ENCODE measurements at places on chromosomes 5 and 9. TPM values are rescaled to one million over a fixed set of nuclear protein-coding genes. Genes with fewer than 3 reads are reported as not detected.

DNA sequence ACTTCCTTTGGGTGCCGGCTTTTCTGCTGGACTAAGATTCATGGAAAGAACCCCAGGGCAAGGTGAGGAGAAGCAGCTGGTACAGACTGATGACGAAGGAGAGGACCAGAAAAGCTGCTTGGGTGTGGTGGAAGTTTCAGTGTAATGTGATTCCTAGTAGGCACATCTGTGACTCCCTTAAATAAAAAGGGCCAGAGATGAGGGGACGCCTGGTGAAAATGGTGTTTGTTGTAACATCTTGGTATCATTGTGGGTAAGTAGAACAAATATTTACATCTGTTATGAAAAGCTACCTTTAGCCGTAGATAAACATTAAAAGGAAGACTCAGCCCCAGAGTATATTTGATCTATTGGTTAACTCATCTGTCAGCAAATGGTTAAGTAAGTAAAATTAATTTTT, 33.8 kb downstream of the OTULINL start:
- no peak for DNase-seq

- DNase-seq, result no peak
Measured at GRCh38 chr5:139647506-139648204, 494 bp upstream of the CXXC5 start.

- DNase-seq, result no peak
Measured at GRCh38 chr5:161085056-161085455, 233.0 kb upstream of the ATP10B start.

- no peak for DNase-seq
Measured at GRCh38 chr5:76524101-76524835, 98.9 kb downstream of the F2RL2 start.

GRCh38 chr5:68440651-68441050, 225.1 kb downstream of the PIK3R1 start:
- no peak for DNase-seq

DNA sequence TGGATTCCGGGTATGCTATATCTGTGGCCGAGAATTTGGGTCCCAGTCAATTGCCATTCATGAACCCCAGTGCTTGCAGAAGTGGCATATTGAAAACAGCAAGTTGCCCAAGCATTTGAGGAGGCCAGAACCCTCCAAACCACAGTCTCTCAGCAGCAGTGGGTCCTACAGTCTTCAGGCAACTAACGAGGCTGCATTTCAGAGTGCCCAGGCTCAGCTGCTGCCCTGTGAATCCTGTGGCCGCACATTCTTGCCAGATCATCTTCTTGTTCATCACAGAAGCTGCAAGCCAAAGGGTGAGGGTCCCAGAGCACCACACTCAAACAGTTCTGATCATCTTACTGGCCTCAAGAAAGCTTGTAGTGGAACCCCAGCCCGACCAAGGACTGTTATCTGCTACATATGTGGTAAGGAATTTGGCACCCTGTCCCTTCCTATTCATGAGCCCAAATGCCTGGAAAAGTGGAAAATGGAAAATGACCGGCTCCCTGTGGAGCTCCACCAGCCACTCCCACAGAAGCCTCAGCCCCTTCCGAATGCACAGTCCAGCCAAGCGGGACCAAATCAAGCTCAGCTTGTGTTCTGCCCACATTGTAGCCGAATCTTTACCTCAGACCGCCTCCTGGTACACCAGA, 23.0 kb downstream of the ZNF474 start:
- DNase-seq, result no peak

DNA sequence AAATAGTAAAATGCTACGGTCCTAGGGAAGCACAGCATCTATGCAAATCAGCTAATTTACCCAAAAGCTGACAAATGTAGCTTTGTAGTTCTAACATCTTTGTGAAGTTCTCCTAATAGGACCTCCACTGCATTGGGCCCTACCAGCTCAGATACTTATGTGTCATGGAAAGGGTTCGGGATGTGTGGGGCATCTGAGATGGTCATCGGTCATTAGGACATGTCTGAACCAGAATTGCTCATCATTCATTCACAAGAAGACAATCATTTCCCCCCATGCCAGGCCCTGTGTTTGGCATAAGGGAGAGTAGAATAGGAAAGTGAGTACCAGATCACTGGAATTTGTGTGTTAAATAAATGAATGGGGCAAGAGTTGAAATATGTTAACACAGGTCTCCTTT, 35.7 kb downstream of the PWWP2A start:
- no peak for DNase-seq

DNA sequence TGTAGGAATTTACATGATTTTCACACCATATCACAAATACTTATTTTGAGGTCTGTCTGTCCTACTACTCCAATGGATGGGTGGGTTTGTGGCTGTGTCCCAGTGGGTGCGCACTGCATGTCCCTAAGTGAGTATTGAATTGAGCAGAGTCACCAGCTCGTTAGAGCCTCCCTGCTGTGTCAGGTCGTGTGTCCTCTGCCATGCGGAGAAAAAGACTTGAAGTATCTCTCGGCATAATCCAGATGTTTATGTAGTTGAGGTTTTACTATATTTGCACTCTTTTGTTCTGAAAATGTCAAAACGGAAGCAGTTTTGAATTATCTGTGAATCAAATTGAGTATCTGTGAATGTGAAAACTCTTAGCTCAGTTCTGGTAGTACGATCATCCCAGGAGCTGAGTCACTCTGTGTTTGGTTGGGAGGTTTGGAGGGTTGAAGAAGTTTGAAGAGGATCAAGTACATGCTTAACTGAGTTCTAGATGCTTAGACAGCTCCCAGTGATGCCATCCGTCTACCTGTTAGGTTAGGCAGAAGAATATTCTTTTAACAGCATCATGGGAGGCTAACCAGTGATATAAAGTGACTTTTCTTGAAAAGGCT, 194.2 kb downstream of the TENT4A start:
- no peak for DNase-seq

- no peak for DNase-seq
Measured at GRCh38 chr9:71446106-71446472, 322.2 kb downstream of the CEMIP2 start.

DNA sequence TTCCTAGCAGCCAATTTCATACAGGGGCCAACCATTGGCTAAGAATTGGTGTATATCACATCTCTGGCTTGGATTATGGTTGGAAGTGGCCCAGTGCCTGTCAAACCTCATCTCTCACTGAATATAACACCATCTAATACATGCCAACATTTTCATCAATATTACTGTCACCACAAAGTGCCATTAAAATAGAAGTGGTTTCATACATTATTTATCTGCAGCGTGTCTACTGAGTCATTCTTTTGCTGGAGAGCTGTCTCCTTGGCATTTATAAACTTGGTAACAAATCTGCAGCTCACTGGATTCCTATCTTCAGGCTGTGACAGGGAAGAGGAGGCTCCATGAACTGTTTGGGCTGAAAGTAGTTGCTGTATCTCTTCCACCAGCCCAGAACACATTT, 70.9 kb downstream of the PTTG1 start:
- no peak for DNase-seq

GRCh38 chr5:32135086-32135485, 39.0 kb downstream of the GOLPH3 start:
- DNase-seq, result no peak

GRCh38 chr5:169103586-169104181, 197.3 kb downstream of the SLIT3 start:
- no peak for DNase-seq

DNA sequence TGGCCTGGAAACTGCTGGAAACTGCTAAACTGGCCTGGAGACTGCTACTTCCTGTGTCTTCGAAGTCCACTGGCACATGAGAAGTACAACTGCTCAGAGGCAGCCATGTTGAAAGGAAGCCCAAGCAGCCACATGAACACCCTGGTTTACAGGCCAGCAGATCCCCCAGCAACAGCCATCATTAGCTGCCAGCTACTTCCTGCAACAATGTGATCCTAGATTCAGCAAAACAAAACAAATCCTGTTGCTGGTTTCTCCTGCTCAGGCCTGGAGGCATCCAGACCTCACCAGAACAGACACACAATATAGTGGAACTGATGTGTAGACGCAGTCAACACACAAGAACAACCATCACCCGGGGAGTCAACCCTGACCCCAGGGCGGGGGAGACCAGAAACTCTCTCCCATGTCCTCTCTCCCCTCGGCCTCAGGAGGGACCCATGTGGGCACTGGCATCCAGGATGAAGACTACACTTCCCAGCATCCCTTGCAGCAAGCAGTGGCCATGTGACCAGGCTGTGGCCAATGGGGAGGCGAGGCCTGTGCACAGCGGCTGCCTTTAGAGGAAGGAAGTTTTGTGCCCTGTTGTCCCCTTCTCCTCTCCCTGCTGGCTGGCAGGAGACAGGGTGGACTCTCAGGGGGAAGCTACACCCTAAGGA, 9.2 kb upstream of the LCN15 start:
- DNase-seq, result no peak

- no peak for DNase-seq
Measured at GRCh38 chr5:177189965-177190364, 56.4 kb downstream of the NSD1 start.

GRCh38 chr5:169248550-169248949, 52.4 kb downstream of the SLIT3 start:
- no peak for DNase-seq

GRCh38 chr5:176883700-176884570, 15.2 kb downstream of the HK3 start:
- no peak for DNase-seq

GRCh38 chr5:98470747-98471146, 302.7 kb upstream of the RGMB start:
- no peak for DNase-seq

DNA sequence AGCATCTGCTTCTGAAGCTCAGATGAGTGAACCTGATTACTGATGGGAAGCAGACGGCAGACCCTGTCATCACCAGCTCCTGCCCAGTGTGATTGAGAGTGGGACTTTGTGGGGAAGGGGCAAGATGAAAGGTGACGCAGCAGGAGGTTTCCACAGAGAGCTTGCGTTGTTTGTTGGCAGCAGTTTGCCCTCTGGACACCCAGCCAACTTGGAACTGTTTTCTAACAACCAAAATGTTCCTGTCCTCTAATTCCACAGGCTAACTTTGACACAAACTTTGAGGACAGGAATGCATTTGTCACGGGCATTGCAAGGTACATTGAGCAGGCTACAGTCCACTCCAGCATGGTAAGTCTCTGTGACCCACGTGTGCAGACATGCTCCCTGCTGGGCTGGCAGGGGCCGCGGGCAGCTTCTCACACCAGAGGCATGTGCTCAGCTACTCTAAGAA, 20.9 kb downstream of the CYFIP2 start:
- DNase-seq, result no peak

DNA sequence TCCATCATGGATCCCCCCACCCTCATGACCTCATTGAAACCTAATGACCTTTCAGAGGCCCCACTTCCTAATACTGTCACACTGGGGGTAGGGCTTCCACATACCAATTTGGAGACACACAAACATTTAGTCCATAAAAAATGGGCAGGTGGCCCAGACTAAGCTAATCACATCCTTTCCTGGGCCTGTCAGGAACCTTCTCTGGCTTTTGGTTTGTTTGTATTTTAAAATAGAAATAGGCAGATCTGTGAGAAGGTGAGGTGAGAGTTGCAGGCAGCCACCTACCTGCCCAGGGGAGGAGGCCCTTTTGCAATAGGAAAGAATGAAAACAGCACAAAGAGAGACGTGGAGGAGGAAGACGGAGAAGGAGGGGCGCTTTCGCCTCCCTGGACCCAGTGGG, 90.2 kb upstream of the BOD1 start:
- no peak for DNase-seq

GRCh38 chr5:132013711-132014110, 2.3 kb upstream of the ACSL6 start:
- DNase-seq, result no peak

GRCh38 chr5:60386436-60387050, 313.4 kb downstream of the DEPDC1B start:
- no peak for DNase-seq

GRCh38 chr5:155293605-155294178, 280.1 kb downstream of the KIF4B start:
- DNase-seq, result no peak

- no peak for DNase-seq
Measured at GRCh38 chr5:129080766-129081165, 13.8 kb upstream of the ISOC1 start.

GRCh38 chr5:103452089-103452488, 110.5 kb downstream of the NUDT12 start:
- no peak for DNase-seq

GRCh38 chr9:134965851-134966250, 48.1 kb upstream of the FCN1 start:
- no peak for DNase-seq

GRCh38 chr9:3768712-3769457, 243.1 kb upstream of the RFX3 start:
- DNase-seq, result no peak

GRCh38 chr5:149961957-149962409, 1.4 kb downstream of the SLC26A2 start:
- DNase-seq, result no peak

DNA sequence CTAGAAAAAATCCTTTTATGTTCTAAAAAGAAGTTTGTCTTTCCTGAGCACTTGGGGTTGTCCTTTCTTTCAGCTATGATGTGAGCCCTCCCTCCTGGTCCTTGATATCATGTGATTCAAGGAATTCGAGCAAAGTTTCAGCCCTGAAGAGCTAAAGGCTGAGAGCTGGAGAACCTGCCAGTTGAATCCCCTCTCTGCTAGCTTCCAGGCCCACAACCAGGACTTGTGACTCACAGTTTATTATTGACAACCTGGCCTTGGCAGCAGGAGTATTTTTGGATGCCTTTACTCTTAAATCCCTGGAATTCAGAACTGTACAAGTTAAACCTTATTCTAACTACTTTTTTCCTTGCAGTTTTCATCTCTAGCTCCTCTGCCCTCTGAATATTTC, 182.8 kb downstream of the SPOCK1 start:
- no peak for DNase-seq

GRCh38 chr5:103385722-103386121, 127.2 kb downstream of the MACIR start:
- DNase-seq, result no peak

FOXD4 gene
- not detected for polyA plus RNA-seq

GRIN3A gene
- polyA plus RNA-seq, result not detected

LRRC70 gene
- 0.71 TPM for polyA plus RNA-seq

LMX1B gene
- polyA plus RNA-seq, result not detected

CDH18 gene
- 0.19 TPM for polyA plus RNA-seq

AP3S1 gene
- 171 TPM for polyA plus RNA-seq

PKD2L2 gene
- polyA plus RNA-seq, result not detected

ZNF618 gene
- polyA plus RNA-seq, result 11.2 TPM

ZCCHC7 gene
- 20.9 TPM for polyA plus RNA-seq

PRR16 gene
- 27.2 TPM for polyA plus RNA-seq

PTGR1 gene
- polyA plus RNA-seq, result 173 TPM

CCDC192 gene
- polyA plus RNA-seq, result not detected

SMIM32 gene
- polyA plus RNA-seq, result not detected

INSL6 gene
- polyA plus RNA-seq, result not detected

LCN15 gene
- polyA plus RNA-seq, result not detected

GNAQ gene
- polyA plus RNA-seq, result 56.1 TPM

CAPSL gene
- polyA plus RNA-seq, result 0.09 TPM

IFNA21 gene
- not detected for polyA plus RNA-seq

AQP7 gene
- 0.33 TPM for polyA plus RNA-seq
